Ascending aorta (tissue), 2 donors: ENCODE measurements at places on chromosomes 11 and 22.

GRCh38 chr11:279966-280705, 1.9 kb downstream of the NLRP6 start:
- DNase-seq, result peak; percentile 63

DNA sequence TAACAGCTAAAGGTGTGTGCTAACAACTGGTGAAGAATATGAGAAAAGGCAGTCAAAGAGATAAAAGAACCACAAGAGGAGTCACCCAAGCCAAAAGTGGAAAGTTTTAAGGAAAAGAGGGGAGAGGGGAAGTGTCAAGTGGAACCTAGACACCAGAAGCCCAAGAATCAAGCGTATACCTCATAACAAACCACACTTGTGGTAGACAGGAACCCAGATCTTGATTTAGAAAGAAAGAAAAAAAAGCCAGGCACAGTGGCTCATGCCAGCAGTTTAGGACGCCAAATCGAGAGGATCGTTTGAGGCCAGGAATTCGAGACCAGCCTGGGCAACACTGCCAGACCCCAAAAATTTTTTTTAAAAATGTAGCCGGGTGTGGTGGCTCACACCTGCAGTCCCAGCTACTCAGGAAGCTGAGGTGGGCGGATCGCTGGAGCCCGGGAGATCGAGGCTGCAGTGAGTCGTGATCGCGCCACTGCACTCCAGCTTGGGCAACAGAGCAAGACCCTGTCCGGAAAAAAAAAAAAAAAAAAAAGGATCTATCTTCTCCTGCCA, 877 bp downstream of the SLC25A17 start:
- no peak for DNase-seq

- DNase-seq, result no peak
Observed at GRCh38 chr11:14418801-14419417, 59.9 kb upstream of the RRAS2 start.

DNA sequence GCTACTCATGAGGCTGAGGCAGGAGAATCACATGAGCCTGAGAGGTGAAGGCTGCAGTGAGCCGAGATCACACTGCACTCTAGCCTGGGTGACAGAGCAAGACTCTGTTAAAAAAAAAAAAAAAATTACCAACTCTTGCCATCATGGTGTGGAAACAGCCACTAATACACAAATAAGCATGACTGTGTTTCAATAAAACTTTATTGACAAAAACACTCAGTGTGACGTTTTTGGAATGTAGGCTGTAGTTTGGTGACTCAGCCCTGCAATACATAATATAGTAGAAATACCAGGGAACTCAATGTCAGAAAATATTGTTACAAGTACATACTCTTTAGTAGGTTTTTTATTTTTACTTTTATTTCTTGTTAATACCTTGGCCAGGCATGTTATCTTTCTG, 207.1 kb downstream of the CASP12 start:
- no peak for DNase-seq

DNA sequence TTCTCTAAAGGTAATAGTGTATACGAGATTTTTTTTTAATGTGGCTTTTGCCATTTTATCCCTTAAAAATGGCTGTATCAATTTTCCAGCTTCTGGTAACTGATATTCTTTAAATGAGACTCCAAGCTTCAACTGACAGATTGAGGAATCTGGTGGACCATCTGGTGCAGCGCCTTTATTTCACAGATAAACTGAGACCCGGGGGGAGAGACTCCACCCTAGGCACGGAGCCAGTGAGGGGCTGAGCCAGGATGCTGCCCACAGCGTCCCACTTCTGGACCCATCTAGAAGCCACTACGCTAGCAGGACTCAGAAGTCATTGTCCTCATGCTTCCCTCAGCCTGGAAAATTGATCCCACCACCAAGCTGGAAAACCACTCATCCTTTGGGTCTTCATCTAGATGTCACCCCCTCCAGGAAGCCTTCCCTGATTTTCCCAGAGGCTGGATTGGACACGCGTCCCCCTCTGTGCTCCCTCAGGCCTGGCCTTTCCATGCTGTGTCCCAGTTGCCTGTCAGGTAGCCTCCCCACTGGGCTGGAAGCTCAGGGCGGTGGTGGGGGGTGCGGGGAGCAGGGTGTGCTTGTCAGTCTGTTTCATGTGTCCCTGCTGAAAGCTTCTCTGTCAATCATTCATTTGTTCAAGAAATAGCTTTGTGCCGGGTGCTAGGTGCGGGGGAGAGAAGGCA, 12.3 kb upstream of the CD5 start:
- DNase-seq, result no peak

DNA sequence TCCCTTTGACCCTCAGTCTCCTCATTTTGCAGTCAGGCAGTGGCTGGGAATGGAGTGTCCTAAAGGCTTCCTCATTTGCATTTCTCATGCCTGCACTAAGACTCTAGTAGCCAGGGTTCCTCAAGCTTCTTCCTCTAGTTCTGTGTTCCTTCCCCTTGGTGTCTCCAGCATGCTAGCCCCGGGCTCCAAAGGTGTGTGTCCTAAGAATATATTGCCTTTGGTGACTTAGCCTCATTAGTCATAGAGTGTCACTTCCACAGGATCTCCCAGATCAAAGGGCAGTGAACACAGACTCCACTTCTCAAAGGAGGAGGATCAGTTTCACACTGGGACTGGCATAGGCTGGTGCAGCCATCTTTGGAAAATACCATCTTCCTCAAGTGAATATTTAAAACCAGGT, 21.4 kb upstream of the ACER3 start:
- no peak for DNase-seq

DNA sequence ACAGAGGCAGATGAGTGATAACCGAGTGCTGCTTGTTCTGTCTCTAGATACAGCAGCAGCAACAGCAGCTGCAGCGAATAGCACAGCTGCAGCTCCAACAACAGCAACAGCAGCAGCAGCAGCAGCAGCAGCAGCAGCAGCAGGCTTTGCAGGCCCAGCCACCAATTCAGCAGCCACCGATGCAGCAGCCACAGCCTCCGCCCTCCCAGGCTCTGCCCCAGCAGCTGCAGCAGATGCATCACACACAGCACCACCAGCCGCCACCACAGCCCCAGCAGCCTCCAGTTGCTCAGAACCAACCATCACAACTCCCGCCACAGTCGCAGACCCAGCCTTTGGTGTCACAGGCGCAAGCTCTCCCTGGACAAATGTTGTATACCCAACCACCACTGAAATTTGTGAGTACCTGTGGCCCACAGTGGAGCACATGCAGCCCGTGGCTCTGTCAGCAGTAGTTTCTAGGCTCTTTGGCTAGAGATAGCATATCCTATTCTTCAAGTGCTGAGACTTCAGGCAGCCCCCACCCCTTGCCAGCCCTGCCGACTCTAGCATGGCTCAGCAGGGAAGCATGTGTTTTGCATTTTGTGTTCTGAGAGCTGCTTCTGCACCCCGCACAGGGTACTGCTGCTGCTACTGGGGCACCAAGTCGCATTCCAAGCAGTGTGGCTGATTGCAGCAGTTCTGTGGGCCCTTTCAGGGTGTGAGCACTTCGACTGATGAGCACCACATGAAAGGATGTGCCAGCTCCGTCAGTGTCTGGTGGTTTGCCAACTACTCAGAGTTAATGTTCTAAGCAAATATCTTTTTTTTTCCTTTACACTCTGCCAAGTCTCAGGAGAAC, 59.2 kb downstream of the MED15 start:
- no peak for DNase-seq

DNA sequence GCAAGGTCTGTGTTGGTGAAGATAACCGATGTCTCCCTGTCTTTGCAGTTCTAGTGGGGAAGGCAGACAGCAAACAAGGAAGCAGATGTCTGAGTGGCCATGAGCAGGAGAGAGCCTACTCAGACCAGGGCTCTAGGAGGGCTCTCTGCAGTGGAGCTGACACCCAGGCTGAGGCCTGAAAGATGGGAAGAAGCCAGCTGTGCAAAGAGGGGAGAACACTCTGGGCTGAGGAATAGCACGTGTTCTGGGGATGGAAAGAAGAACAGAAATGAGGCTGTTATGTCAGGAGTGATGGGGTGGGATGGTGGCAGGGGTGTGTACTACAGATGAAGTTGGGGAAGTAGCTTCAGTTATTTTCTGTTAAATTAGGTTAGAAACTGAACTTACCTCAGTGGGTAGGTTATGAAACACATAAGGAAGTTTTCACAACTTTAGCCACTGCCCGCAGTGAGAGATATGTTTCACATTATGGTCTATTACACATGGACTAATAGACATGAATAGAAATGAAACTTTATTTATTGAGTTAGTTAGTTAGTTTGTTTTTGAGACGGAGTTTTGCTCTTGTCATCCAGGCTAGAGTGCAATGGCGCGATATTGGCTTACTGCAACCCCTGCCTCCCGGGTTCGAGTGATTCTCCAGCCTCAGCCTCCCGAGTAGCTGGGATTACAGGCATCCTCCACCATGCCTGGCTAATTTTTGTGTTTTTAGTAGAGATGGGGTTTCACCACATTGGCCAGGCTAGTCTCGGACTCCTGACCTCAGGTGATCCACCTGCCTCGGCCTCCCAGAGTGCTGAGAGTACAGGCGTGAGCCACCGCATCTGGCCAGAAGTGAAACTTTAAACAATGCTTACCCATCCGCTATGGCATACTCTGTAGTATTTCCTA, 7.8 kb downstream of the DCPS start:
- DNase-seq, result no peak

DNA sequence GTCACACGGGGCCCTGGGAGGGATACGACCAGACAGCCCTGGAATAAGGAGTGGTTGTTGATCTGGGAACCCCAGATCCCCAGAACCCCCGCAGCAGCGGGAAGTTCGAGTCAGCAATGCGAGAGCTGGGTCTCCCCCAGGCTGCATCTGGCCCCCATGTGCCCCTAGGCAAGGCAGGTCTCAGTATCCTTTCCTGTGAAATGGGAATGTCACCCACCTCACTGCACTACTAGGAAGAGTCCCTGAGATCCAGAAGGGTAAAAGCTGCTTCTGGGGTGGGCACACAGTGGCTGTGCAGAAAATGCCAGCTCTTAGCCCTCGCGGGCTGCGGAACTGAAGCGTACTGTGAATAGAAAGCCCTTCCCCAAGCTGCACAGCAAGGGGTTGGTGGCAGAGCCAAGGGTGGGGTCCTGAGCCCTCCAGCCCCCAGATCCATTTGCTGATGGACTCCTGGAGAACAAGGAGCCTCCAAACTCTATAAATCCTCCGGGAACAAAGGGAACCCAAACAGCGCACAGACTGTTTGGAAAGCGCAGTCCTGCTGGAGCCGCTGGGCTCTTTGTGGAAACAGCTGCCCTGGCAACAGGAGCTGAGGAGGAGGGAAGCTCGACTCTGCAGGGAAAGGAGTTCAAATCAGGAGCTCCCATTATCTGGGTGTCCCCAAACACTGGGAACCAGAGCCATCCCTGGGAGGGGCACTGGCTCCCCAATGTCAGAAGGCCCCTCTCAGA, 68.2 kb upstream of the SHISAL1 start:
- DNase-seq, result no peak
